Stimulated activated CD8-positive, alpha-beta memory T cell treated with anti-CD3 and anti-CD28 coated beads, Interleukin-7, amount 100 ng/mL, for 4 hours (primary cell): ENCODE measurements at places on chromosomes 12 and 14.
A peak's percentile ranks its signal among the peaks of the same experiment; 100 is the strongest.

GRCh38 chr14:91041450-91041849 is 19.0 kb downstream of the RPS6KA5 start:
- DNase-seq: no peak

DNA sequence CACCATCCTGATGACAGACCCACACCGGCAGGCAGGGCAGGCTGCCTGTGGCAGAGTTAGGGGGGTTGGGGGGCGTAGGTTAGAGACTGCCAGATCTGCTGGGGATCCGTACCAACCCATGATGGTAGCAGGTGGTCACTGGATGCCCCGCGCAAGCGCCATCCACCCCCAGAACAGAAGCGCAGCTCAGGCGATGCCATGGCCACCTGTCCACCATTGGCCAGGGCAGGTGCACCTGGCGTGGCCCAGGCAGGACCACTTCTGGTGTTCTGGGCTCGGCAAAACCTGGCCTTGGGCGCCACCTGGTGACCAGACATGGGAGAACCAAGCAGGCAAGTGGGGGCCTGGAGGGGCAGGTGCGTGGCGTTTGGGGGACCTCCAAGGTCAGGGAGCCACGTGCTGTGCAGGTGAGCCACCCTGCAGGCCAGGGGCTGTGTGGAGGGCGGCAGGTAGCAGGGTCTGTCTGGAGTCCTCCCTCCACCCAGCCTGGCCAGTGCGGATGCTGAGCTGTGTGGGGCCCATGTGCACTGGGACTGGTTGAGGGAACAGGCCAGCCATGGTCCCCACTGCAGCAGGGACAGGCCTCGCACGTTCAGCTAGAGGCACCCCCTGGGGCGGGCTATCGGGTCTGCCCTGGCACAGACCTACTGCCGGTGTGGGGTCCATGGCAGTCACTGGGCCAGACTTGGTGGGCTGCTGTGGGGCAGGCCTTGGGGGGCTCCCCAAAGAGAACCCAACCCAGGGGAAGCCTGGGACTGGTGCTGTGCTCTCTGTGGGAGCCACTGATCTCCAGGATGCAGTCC is 15.6 kb downstream of the BAG5 start:
- DNase-seq: peak; percentile 60

- DNase-seq: no peak
These were observed 36.0 kb downstream of the SCARB1 start for GRCh38 chr12:124827588-124828184.

DNA sequence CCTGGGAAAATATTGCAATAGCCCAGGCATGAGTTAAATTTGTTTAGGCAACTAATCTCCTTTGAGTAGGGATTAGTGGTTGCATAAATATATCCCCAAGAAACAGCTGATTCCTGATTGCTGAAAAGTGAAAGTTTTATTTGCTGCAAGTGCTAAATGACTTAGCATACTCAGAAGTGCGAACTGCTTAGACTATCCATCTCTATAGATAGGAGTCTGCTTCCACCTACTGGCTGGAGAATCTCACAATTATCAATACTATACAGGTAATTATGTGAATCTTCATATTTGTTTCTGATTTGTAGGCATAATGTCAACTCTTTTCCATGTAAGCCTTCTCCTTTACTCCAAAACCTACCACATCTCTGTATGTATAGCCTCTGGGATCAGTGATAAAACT is 12.0 kb upstream of the SLCO1B3 start:
- DNase-seq: no peak

GRCh38 chr12:63495974-63496373 is 172.3 kb downstream of the DPY19L2 start:
- no peak for DNase-seq

GRCh38 chr14:100361626-100362025 is 38.5 kb downstream of the SLC25A47 start:
- no peak for DNase-seq

GRCh38 chr14:105260959-105261358 is 12.6 kb downstream of the BTBD6 start:
- no peak for DNase-seq

- DNase-seq: no peak
These were observed 454.9 kb downstream of the ATP23 start for GRCh38 chr12:58396239-58396638.

DNA sequence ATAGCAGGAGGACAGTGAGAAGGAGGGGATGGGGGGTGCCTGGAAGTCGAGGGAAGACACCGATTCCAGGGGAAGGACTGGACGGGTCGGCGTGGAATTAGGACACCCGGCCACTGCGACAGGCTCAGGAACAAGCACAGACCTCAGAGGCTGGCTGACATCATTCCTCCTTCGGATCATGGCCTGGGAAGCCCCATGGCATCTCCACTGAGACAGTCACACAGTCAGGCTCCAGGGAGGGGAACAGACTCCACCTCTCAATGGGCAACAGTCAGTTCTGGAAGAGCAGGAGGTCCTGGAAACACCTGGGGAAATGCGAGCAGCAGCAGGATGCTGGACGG is 67.9 kb upstream of the FBRSL1 start:
- no peak for DNase-seq

GRCh38 chr12:113054948-113055486 is 1.5 kb upstream of the DTX1 start:
- DNase-seq: no peak

GRCh38 chr12:101616027-101616494 is 21.3 kb downstream of the MYBPC1 start:
- no peak for DNase-seq

DNA sequence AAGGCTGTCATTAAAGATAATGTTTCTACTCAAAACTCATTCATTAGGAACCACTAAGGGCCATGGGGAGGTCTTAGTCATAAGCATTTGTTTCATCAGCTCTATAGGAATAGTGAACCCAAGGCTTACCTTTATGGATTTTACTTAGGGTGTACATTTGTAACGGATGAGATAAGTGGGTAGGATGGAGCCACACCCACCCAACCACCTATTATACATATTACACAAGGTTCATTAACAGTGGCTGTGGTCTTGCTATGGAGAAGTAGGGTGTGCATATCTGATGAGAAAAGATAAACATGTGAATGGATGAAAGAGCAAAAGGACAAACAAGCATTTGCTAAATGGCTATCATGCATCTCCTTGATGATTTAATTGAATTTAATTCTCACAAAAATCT is 39.6 kb upstream of the ITPR2 start:
- no peak for DNase-seq

GRCh38 chr12:19025582-19025981 is 104.0 kb upstream of the PLEKHA5 start:
- no peak for DNase-seq

- DNase-seq: no peak
These were observed 26.2 kb upstream of the BICD1 start for GRCh38 chr12:32080435-32080834.

DNA sequence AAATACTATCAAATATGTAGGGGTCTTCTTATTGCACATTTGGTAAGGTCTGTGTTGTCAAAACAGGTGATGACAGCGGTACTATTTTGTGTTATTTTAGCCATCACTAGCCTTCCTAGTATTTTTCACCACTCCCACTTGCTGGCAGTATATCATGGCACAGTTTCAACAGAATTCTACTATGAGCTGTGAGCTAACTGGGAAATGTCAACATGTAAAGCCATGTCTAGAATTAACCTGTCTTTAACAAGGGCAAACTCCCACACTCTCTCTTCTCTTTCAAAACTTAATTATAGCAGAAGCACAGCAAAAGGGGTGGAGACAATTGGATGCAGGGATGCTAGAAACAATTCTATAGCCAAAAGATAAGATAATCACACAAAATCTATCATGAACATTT is 253.4 kb downstream of the PAX9 start:
- no peak for DNase-seq

DNA sequence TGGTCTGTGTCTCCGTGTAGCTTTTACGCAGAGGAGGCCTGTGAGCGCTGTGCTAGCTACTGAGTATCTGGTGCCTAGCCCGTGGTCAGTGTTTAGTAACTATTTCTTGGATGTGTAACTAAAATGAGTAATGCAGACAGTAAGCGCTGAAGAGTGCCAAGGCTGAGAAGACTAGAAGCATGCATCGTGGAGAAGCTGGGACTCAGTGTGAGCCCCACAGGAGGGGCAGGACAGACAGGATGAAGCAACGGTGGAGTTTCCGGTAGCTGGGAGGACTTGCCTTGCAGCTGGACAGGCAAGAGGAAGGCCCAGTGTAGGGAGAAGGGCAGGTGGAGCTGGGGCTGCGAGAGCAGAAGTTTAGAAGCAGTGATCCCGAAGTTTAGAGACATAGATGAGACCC is 233.4 kb upstream of the FKBP4 start:
- no peak for DNase-seq

DNA sequence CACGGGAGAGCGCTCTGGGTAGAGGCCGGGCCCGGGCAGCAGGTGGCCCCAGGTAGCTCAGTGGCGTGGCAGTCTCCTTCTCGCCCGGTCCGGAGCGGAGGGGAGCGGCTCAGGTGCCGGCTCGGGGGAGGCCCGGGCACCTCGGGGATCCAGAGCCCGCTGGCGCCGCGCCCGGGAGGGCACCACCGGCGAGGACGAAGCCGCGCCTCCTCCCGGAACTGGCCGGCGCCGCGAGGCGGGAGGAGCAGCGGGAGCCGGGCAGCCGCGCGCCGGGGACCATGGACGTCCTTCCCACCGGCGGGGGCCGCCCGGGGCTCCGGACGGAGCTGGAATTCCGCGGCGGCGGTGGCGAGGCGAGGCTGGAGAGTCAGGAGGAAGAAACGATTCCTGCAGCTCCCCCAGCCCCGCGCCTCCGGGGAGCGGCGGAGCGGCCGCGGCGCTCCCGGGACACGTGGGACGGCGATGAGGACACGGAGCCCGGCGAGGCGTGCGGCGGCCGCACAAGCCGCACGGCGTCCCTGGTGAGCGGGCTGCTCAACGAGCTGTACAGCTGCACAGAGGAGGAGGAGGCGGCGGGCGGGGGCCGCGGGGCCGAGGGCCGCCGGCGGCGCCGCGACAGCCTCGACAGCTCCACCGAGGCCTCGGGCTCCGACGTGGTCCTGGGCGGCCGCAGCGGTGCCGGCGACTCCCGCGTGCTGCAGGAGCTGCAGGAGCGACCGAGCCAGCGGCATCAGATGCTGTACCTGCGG is 21.5 kb upstream of the GNS start:
- no peak for DNase-seq

DNA sequence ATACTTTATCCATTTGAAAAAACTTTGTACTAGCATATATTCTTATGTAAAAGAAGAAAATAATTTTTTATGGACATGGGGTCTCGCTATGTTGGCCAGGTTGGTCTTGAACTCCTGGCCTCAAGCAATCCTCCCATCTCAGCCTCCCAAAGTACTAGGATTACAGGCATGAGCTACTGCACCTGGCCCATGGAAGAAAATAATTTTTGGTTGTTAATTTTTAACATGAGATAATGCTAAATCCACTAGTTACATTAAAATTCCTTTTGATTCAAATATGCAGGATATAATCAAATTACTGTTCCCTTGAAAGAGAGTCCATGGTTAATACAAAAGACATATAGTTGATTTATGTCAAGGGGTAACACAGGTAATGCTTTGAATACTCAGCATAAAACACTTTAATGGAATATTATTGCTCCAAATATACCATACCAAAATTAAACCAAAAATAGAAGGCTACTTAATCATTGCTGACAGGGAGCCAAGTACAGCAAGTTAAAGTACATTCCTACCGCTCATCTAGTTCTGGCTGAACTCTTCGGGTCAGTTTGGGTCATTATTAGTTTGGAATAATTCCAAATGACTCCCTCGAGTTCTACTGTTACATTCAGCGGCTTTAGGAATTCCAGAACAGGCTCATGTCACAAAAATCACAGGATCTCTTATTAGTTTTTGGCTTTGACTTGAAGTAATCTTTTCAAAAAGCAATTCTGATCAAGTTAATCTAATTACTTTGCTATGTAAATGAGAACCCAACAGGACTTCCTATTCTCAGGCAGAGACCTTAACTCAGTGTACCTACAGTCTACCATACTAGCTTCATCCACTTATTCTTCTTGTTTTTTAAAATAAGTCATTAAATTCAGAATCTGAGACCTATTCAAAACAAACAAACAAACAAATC is 6.1 kb downstream of the SOS2 start:
- DNase-seq: no peak

GRCh38 chr14:33259764-33260163 is 321.1 kb downstream of the NPAS3 start:
- no peak for DNase-seq

GRCh38 chr12:2288001-2288400 is 235.2 kb downstream of the CACNA1C start:
- no peak for DNase-seq

DNA sequence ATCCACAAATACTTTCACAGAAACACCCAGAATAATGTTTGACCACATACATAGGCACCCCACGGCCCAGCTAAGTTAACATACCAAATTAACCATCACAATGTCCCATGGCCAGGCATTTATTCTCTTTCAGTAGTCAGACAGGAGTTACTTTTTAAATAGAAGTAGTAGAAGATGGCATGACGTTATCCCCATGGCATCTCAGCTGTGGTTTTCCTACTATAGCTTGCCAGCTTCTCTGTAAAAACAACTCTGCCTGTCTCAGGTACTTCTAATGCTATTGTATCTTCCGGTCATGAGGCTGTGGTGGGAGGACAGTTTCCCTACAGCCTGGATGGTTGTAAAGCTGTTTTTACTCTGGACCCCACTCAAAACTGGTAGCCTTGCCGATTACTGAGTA is 19.3 kb downstream of the CTSG start:
- no peak for DNase-seq

GRCh38 chr12:55744340-55745030 is 1.6 kb downstream of the GDF11 start:
- no peak for DNase-seq

DNA sequence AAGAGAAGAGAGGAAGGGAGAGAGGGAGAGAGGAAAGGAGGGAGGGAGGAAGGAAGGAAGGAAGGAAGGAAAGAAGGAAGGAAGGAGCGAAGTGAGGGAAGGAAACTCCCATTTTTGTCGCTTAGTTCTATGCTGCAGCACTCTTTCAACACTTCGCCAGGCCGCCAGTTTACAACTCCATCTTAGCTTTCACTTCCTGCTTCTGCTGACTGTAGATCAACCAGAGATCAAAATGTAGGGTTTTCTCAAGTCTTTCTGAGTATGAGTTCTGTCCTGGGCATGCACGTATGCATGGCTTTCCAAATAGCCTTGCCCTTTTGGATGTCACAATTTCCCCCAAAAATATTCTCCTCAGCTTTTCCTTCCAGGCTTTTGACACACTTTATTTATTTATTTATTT is 723.4 kb downstream of the TRHDE start:
- DNase-seq: no peak

DNA sequence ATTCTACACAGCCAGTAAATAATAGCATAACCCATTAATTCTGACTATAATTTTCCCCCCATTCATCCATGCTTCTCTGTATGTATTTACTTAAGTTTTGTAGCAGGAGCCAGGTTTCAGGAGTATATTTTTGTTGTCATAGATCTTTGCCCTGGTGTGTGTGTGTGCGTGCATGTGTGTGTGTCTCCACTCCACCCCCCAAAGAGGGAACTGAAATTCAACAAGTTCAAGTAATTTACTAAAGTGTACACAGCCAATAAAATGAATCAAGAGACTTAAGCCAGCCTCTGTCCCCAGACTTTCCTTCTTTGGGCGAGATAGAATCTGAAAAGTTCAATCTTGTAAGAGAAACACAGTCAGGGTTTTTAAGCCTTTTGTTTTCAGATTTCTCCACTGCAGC is 792.0 kb downstream of the MED13L start:
- no peak for DNase-seq

GRCh38 chr12:63822352-63822751 is 22.1 kb upstream of the SRGAP1 start:
- no peak for DNase-seq
